Camera-type eye (tissue), 1 donor: ENCODE measurements at places on chromosomes 3 and 15. TPM values are rescaled to one million over a fixed set of nuclear protein-coding genes. Genes with fewer than 3 reads are reported as not detected.

UNC13C gene
- total RNA-seq, result 67.3 TPM

IQCF5 gene
- total RNA-seq, result not detected

NMNAT3 gene
- 21.2 TPM for total RNA-seq

PATL2 gene
- 0.49 TPM for total RNA-seq
